Temporal lobe (tissue), 4 donors: ENCODE measurements at places on chromosomes 2 and 18. TPM values are rescaled to one million over a fixed set of nuclear protein-coding genes. Genes with fewer than 3 reads are reported as not detected.

COL3A1 gene
- total RNA-seq, result 105 TPM

DCDC2C gene
- total RNA-seq, result 0.49 TPM

CIDEA gene
- 1.5 TPM for total RNA-seq

NOSTRIN gene
- total RNA-seq, result 7.1 TPM

LYPD6B gene
- 3.4 TPM for total RNA-seq

UGT1A8 gene
- total RNA-seq, result not detected

MC4R gene
- 1.2 TPM for total RNA-seq

MYO7B gene
- total RNA-seq, result under 0.01 TPM

HOXD8 gene
- total RNA-seq, result 0.25 TPM

IL1RL1 gene
- total RNA-seq, result 0.25 TPM

SERPINB11 gene
- not detected for total RNA-seq

HOXD13 gene
- total RNA-seq, result not detected

NPHP1 gene
- total RNA-seq, result 3.0 TPM

GPR17 gene
- 3.0 TPM for total RNA-seq

UGT1A10 gene
- not detected for total RNA-seq

CFAP210 gene
- 0.74 TPM for total RNA-seq
